DMS153 (cell line): ENCODE measurements at places on chromosomes 4 and X.

DNA sequence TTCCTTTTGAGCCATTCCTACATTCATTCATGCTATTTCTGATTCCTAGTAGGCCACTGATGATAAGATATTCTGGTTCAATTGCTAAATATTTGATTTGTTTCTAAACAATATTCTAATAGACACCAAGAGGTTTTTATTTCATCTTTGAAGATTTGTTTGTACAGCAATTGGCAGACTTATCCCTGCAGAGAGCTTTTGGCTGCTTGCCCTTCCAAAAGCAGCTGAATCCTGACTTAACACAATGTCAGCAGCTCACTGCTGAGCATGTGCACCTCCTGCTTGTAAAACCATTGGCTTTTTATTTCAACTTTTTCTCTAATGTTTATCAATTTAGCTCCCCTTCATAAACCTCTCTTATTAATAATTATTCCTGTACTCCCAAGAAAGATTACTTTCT, 45.3 kb downstream of the MMRN1 start:
- DNase-seq = peak; percentile 66

GRCh38 chr4:163256680-163257343, 75.6 kb downstream of the NPY1R start:
- no peak for DNase-seq

- DNase-seq = no peak
These were observed 240.3 kb downstream of the IL1RAPL2 start for GRCh38 chrX:104806346-104806745.

DNA sequence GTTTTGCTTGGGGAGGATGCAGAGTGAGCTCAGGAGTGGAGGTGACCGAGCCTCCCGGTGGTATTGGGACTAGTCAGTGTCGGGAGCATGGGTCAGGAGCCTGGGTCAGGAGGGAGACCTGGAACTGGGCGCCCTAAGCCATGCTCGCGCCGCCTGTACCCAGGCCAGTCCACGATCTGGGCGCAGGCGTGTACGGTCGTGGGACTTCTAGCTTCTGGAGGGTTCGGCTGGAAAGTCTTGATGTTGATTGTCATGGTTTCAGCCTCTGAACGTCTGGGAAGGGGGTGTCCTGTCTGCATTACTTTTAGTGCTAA, 244 bp downstream of the EIF2S3 start:
- no peak for DNase-seq
